GM10248 (cell line): ENCODE measurements at places on chromosomes 4 and X.

DNA sequence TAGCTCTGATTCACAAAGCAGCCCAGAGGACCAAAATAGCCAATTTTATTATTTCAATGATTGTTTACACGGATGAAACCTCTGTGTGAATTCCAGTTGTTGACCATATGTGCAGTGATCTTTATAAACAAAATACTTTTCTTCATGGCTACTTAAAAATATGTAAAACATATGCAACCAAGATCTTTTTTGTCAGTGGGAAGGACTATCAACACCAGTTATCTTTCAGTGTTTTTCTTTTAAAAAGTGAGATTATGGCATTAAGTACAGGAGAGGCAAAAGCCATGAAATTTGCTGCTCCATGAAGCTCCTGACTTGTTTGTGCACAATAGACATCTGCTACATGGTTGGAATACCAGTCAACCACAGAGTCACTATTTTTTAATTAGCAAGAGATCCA is 184.4 kb downstream of the DKK2 start:
- DNase-seq: no peak

GRCh38 chrX:18888281-18888680 is 95.6 kb downstream of the PHKA2 start:
- no peak for DNase-seq

GRCh38 chr4:87530868-87531267 is 1.7 kb upstream of the SPARCL1 start:
- no peak for DNase-seq

- peak; percentile 42 for DNase-seq
Observed at GRCh38 chrX:74133156-74133796, 170.7 kb upstream of the ZCCHC13 start.

GRCh38 chr4:1210241-1210841 is 38.0 kb upstream of the SPON2 start:
- DNase-seq: no peak

DNA sequence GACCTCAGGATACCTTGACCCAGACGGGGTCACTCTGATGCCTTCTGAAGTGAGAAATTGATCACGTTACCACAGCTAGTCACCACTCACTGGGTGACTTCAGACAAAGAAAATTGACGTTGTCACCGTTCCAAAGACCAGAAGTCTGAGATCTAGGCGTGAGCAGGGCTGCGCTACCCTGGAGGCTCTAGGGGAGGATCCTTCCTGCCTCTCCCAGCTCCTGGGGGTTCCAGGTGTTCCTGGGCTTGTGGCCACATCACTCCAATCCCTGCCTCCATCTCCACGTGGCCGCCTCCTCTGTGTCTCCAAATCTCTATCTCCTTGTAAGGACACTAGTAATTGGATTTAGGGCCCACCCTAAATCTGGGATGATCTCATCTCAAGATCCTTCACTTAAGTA is 48.9 kb upstream of the CD99 start:
- DNase-seq: no peak

DNA sequence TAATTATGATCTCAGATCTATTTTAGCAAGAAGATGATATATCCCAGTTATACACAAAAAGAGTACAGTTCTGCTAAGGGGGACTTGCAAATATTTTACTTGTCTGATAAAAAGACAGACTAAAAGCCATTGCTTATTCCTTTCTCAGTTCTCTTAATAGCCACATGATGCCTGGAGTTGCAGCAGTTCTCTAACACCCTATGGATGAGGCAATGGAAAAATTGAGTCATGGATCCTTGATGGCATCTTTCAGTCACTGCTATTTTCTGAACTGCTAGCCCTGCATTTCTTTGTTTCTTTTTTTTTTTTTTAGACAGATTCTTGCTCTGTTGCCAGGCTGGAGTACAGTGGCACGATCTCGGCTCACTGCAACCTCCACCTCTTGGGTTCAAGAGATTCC is 1956.7 kb downstream of the C4orf33 start:
- DNase-seq: no peak
